Amygdala (tissue), 56 donors: ENCODE measurements at places on chromosomes 12 and 14.

- no peak for DNase-seq
Measured at GRCh38 chr12:95626854-95627253, 75.6 kb upstream of the USP44 start.

GRCh38 chr12:98475565-98475908 lies 39.9 kb upstream of the TMPO start:
- no peak for DNase-seq

- DNase-seq: no peak
Measured at GRCh38 chr14:92460916-92461579, 52.5 kb upstream of the RIN3 start.

- no peak for DNase-seq
Measured at GRCh38 chr12:48061938-48062719, 43.8 kb downstream of the SENP1 start.

- no peak for DNase-seq
Measured at GRCh38 chr14:103879118-103879569, 31.8 kb upstream of the PPP1R13B start.

DNA sequence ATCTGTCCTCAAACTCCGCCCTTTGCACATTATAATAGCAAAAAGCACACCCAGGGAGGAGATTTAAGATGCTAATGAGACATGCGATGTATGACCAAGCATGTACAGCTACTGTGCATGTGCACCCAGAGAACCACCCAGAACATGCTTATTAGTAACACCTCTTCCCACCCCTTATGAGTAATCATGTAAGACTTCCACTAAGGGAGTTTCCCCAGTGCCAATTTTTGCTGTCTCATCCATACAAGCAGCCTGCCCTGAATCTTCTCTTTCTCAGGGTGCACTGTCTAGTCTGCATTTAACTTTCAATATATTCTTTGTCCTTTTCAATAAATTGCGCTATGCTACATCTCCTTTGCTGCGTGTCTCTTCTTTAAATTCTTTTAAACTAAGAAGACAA lies 830.0 kb upstream of the NOVA1 start:
- DNase-seq: no peak

DNA sequence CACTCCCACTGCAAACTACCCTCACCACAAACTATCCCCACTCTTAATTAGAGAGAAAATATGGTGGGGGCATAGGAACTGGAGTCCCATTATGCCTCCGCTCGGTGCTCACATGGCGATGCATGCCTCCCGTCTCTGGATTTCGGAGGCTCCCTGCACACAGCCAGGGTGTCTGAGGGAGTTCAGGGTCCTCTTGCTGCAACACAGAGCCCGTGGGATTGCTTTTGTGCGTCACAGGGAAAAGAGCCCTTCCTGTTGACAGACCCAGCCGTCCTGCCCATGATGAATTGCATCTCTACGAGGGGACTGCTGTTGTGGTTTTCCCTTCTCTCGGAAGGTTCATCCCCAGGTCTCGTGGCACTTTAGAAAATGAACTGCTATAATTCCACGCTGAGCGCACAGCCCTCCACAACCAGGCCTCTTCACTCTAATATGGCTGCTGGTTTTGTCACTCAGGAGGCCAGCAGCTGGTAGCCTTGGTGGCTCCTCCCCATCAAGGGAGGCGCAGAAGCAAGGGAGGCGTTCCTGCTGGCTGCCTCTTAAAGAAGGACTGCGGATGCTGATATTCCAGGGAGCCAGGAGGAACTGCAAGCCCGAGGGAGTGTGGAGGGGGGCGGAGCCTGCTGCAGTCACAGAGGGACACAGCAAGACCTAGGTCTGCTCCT lies 158.0 kb downstream of the KCNA5 start:
- DNase-seq: no peak
